ENCODE measurements at places on chromosomes 12 and 14. TPM values are rescaled to one million over a fixed set of nuclear protein-coding genes. Genes with fewer than 3 reads are reported as not detected.

- no peak for DNase-seq
Measured at GRCh38 chr12:27094726-27095125, 12.3 kb upstream of the C12orf71 start.

DNA sequence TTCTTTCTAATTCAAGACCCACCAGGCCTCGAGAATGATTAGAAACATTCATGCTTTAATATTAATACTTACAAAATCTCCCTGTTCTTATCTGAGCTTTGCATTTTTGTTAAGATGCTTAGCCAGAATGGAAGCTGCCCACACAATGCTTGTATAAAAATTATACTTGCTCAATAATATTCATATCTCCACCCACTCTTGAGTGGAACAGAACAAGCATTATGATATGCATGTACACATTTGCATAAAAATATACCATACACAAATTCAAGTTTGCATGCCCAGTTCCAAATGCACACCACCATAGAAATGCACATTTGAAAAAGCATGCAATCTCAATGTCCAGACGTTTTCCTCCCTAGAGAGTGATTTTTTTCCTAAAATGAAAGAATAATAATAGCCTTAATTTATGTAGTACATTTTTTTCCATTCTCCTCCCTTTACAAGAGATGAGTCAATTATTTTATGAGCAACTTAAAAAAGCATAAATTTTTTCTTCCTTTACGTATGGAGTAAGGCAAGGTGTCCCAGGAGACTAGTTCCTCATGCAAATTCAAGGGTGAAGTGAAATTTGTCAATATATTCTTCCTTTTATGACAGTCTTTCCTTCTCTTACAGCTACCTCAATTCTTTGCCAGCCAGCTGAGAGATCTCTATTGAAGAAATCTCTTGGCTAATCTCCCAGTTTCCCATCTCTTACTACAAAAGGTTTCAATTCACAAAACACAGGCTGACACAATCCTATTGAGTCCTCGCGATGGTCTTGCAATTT, 313.1 kb upstream of the GARIN6 start:
- peak; percentile 14 for DNase-seq

DNA sequence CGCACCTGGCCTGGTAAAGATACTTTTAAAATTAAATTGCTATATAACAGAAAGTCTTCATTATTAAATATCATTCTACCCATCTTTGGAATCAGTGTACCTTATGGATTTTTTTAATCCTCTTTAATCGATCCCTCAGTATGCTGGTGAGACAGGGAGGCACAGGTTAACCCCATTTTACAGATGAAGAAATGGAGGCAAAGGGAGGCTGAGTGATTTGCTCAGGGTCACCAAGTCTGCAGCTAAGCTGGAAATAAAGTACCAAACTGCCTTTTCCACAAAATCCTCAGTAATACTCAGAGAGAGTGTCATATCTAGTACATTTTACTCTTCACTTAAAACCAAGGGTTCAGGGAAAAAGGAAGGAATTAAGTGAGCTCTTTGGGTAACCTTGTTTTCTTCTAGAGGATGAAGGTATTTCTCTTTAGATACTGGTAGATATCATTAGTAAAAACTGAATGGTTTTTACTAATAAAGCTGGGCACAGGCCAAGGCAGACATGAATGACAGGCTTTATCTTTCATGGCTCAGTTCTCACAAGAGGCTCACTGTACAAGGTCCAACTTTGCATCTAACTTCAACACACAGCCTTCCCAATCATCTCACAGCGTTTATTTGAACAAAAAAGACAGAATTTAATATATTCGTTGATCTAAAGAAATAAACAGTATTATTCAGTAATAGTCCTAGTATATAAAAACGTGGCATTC, 35.3 kb upstream of the TTC7B start:
- DNase-seq: no peak

DNA sequence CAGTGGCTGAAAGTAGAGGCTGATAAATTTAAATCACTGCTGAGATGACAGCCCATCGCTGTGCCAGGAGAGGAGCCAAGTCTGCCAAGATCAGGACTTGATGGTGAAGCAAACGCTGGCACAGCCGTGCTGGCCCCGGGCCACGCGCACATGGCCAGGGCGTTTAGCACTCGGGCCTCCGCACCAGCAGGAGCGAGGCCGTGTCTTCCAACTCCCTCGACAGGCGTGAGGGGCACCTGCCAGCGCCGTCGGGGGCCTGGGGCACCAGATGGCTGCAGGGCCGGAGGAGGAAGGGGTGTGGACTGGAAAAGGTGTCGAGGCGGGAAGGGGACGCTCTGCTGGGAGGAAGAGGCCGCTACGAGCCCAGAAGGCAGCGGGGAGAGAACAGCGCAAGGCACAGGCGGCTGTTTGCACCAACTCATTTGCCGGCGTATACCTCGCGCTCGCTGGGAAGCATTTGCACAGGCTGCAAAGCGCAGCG, 29.5 kb downstream of the RIMBP2 start:
- no peak for DNase-seq

DNA sequence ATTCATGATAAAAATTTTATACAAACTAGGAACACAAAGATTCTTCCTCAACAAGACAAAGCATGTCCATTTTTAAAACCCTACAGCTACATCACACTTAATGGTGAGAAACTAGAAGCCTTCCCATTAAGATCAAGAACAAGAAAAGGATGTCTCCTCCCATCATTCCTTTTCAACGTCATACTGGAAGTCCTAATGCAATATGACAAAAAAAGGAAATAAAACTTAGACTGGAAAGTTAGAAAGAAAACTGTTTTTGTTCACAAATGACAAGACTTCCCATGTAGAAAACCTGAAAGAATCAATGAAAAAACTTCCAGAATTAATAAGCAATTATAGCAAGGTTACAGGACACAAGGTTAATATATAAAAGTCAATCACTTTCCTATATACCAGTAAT, 82.5 kb downstream of the NUMB start:
- DNase-seq: no peak

DNA sequence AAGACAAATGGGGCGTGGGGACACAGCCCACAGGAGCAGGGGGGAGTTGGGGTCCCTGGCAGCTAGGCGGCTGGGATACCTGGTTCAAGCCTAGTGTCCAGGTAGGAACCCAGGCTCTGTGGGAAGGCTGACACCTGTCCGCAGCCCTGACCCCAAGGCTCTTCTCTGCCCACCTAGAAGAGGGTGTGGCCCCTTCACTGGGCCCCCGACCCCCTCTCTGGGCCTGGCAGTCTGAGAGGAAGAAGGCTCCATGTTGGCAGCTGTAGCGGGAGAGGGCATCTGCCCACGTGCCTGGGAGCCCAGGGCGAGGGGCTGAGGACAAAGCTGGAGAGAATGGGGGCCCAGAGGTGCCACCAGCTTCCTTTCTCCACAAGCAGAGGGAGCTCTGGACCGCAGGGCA, 10.5 kb downstream of the CHGA start:
- no peak for DNase-seq

DNA sequence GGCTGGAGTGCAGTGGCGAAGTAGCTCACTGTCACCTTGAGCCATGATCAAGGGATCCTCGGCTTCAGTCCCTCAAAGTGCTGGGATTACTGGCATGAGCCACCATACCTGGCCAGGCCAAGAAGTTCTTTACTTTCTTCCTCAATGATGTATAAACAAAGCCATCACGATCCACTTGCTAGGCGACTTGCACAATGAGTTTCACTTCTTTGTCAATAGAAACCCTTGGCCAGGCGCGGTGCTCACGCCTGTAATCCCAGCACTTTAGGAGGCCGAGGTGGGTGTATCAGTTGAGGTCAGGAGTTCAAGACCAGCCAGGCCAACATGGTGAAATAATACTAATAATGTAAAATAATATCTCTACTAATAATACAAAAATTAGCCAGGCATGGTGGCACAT, 14.4 kb upstream of the SPSB2 start:
- DNase-seq: no peak

DNA sequence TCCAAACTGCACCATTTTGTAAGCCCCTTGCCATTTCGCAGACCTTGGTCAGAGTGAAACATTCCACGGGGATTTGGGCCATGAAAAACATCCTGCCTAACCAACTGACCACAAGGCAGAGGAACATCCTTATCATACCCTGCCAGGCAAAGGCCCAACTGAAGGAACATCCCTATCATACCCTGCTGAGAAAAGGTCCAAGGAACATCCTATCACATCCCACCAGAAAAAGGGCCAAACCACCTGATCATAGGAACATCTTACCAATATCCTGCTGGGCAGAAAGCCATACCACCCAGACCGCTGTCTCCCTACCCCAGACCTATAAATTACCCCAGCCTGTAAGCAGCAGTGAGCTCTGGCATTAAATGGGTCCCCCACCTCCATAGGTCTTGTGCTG, 19.4 kb upstream of the LRRC9 start:
- no peak for DNase-seq

DNA sequence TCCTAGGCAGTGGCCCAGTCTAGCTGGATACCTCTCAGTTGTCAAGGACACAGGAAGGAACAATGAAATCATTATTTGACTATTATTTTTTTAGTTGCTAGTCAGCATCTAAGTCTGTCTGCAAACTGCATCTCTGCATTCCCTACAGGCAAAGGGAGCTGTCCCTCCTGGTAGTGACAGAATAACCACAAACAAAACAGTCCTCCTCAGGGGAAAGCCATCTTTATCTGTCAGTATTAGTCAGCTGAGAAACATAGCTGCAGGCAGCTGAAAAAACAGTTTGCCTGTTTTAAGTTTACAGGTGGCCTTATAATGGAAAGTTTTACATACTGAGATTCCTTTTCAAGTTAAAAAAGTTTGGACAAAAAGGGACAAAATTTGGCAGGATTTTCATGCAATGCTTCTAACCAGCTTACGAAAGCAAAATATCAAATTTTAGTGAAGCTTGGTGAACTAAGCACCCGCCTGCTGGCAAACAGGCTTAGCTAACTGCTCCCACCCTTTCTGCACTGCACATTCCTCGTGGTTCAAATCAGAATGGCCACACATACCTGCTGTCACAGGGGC, 29.5 kb downstream of the SLC25A21 start:
- peak; percentile 36 for DNase-seq

GRCh38 chr12:50211392-50212070, 44.4 kb upstream of the CERS5 start:
- no peak for DNase-seq

DNA sequence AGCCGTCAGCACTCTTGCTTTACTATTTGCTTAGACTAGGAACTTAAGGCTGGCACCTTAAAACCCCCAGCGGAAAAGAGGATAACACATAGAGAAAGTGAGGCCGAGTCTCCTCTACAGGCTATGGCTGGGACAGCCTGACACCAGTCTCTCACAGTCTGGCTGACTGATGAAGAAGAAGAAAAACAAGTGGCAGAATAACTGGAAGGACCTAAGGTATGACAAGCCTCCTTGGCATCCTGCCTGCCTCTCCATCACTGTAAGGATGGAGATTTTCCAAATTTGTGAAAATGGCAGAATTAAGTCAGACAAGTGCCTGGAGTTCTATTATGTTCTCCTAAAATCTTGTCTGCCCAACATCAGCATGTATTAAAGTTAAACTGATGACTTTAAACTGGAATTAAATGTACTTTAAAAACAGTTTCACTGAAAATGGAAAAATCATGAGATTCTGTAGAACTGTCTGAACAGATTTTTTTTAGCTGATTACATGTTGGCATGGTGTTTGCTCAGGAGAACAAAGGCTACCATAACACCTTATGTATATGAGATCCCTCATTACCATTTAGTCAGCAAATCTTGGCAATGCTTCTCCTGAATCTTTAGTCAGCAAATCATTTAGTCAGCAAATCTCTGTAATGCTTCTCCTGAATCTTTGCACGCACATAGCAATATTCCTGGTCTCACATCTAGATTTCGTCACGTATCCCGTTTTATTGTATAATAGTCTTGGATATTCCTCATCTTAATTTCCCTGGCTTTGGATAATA, 140.3 kb upstream of the AEBP2 start:
- no peak for DNase-seq

DNA sequence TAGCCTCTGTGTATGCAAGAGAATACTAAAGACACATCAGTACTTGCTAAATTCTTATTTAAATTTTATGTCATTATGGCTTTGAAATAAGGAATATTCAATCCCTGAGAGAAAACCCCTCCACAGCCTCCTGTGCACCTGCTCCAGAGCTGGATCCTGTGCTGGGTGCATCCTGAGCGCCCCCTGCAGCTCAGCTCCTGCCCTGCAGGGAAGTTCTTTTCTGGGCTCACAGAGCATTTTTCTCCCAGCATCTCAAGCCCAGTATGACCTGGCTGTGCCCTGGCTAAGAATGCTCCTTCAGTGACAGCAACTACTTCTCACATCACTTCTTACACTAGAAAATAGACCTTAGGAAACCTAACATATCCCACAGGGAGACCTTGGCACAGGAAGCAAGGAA, 1211.7 kb downstream of the TMEM121 start:
- DNase-seq: no peak

DNA sequence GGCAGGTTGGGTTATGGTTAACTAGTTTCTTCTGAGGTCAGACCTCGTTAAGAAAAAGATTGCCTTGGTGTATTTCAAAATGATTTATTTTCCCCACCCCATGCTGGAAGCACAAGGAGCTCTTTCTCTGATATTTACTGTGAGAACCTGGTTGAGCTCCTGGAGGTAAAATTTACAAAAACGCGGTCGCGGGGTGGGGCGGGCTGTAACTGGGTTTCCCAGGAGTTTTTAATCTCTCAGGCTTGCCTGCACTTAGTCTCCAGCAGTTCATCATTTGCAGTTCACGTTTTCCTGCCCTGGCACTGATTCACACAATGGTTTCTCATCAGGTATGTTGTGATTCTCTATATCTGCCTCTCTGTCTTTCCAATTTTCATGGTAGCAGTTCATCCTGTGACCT, 67.9 kb upstream of the PDE3A start:
- DNase-seq: no peak

- DNase-seq: no peak
Measured at GRCh38 chr12:49882248-49882850, 21.4 kb downstream of the FAIM2 start.

DNA sequence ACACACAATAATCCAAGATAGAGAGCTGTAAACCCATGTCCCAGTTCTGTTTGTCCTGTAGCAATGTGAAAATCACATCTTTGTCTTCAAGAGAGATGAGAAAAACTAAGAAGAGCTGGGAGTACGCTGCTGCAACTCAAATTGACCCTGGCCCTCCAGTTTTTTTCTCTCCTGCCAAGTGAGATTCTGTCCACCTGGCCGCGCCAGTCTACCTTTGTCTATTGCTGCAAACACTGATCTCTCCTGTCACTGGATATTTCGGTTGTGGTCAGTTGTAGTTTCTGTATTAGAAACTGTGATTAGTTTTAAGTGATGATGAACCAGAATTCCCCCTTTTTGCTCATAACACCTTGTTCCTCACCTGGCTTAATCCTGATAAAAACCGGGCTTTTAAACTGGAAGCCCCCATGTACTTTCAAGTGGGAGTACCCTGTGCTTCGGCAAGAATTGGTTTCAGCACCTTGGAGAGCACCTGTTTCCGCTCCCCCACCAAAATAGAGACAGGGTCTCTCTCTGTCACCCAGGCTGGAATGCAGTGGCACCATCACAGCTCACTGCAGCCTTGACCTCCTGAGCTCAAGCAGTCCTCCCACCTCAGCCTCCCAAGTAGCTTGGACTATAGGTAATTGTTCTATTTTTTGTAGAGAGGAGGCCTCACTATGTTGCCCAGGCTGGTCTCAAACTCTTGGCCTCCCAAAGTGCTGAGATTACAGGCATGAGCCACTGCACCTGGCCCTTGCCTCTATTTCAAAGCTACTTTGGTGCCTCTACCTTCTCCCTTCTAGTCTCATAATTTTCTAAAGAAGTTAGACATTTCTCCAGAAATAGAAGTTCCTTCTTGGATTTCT, 156.8 kb downstream of the PHETA1 start:
- no peak for DNase-seq

The FGF6 gene
- polyA plus RNA-seq: 58.5 TPM

The SIX6 gene
- polyA plus RNA-seq: 0.08 TPM

The AICDA gene
- 0.30 TPM for polyA plus RNA-seq

The RNFT2 gene
- polyA plus RNA-seq: 1.0 TPM

Measured in forelimb muscle (tissue), 1 donor.